Mesothelial cell of epicardium (in vitro differentiated cells): ENCODE measurements at places on chromosomes 5 and 9.
A peak's percentile ranks its signal among the peaks of the same experiment; 100 is the strongest.

GRCh38 chr9:114911167-114911821, 19.1 kb downstream of the TNFSF8 start:
- no peak for DNase-seq

- DNase-seq: peak; percentile 44
Measured at GRCh38 chr5:119452373-119453039, at the start of gene HSD17B4. Gene HSD17B4 (plus strand): TSS chr5:119452497. CDS start chr5:119452576, 79 bp downstream.

DNA sequence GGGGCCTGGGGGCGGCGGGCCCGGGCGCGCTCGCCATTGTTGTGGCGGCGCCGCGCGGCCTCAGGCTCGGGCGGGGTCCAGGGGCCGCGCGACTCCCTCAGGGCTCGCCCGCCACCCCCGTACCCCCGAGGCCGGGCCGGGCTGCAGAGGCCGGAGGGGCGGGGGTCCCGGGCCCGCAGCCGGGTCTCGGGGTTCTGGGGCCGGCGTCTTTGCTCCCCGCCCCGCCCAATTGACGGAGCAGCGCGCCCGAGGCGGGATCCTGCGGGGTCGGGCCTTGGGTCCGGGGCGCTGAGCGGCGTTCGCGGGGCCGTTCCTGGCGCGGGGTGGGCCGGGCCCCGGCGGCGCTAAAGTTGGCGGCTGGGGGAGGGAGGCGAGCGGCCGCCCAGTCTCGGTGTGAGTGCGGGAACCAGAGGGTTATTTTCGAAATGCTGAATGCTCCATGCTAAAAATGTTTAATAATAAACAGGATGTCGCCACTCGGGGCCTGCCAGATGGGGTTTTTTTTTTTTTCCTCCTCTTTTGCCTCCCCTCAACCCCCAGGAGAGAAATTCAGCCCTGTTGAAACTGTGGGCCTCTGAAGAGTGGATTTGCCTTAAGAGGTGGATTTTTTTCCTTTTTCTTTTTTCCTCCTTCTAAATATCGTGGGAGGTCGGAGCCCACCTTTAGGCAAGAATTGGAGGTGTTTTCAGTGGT, 724 bp downstream of the PRRC2B start:
- peak; percentile 73 for DNase-seq

DNA sequence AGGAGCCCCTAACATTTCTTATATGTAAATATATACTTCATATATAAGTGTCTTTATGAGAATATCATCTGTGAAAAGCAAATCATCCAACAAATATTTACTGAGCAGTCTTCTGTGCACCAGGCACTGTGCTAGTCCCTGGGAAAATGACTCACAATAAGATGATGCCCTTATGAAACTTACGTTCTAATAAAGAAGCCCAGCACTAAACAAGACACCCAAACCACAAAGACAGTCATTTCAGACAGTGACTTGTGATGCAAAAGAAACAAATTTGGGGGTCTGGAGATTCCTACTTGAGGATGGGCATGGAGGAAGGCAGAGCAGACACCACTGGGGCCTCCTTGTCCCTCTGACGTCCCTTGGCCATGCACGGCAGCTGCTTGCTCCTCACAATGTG, 30.6 kb upstream of the PPP1R2B start:
- no peak for DNase-seq

GRCh38 chr5:3068401-3068800, 316.9 kb upstream of the IRX2 start:
- no peak for DNase-seq

- no peak for DNase-seq
Measured at GRCh38 chr9:36935768-36936497, 98.1 kb downstream of the PAX5 start.

DNA sequence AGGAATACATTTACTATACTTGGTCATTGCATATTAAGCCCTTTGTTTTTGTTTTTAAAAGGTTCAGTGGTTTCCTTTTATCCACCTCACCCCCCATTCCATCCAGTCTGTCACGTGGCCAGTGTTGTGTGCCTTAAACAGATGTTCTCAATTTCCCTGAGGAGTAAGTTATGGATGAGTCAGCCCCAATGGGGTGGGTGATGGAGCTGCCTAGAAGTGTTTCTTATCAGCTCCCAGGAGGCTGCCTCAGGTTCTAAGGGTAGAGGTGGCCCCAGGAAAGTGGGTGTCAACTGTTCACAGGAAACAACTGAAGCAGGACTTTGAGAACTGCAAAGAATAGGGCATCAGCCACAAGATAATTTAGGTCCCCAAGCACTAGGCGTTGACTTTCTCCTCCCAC, 41.1 kb downstream of the ACTBL2 start:
- DNase-seq: no peak
